EL (cell line): ENCODE measurements at places on chromosomes 2 and 18.

GRCh38 chr18:7566567-7567473, at the start of gene PTPRM:
PTPRM (plus strand) TSS chr18:7567316; CDS start chr18:7567819, 503 bp downstream.
- peak; percentile 87 for DNase-seq

GRCh38 chr18:61975526-61976326, 82.9 kb upstream of the RNF152 start:
- DNase-seq, result no peak

GRCh38 chr2:124911560-124911959, 886.5 kb downstream of the CNTNAP5 start:
- no peak for DNase-seq

- no peak for DNase-seq
Measured at GRCh38 chr2:159218389-159218788, 68.1 kb downstream of the WDSUB1 start.

- peak; percentile 21 for DNase-seq
Measured at GRCh38 chr2:219071131-219071816, 10.6 kb upstream of the IHH start.

DNA sequence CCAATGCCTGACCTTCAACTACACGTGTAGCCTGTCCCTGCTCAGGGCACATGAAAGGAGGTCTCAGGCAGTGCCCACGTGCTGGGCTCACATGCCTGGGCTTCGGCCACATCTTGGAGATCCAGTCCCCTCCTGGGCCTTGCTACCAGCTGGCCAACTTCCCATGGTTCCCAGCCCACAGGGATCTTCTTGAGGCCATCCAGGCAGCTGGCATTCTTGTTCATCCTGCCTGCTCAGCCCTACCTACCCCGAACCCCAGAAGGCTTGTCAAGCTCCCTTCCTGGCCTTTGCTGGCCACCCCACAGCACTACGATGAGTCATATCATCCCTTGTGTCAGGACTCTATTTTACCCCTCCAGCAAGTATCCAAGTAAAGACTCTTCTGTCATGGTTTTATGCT, 97.1 kb downstream of the ZBTB7C start:
- no peak for DNase-seq

GRCh38 chr2:229401171-229401865, 130.2 kb upstream of the PID1 start:
- no peak for DNase-seq

DNA sequence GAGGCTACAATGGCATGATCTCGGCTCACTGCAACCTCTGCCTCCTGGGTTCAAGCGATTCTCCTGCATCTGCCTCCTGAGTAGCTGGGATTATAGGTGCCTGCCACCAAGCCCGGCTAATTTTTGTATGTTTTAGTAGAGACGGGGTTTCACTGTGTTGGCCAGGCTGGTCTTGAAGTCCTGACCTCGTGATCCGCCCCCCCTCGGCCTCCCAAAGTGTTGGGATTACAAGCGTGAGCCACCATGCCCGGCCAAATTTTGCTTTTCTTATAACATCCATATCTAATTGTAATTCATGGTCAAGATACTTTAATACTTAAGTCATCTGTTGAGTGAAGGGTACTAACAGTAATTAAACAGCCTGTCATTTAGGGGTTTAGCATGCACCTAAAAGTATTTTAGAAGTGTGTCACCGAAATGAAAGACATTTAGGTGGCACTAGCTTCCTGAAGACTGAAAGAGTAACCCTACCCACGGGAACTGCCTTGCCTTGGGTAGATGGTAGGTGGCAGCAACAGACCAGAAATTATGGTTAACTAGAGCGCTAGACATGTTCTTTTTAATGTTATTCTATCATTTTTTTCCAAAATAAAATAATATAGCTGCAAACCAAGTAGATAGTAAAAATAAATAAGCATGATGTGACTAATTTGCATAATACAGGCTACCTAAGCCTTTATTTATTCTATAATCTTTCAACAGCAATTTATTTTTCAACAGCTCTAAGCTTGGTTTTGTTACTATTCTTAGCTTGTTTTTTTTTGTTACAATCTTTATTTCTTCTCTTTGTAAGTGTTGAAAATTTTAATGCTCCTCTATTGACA, 8.6 kb upstream of the ACYP2 start:
- DNase-seq, result peak; percentile 53

DNA sequence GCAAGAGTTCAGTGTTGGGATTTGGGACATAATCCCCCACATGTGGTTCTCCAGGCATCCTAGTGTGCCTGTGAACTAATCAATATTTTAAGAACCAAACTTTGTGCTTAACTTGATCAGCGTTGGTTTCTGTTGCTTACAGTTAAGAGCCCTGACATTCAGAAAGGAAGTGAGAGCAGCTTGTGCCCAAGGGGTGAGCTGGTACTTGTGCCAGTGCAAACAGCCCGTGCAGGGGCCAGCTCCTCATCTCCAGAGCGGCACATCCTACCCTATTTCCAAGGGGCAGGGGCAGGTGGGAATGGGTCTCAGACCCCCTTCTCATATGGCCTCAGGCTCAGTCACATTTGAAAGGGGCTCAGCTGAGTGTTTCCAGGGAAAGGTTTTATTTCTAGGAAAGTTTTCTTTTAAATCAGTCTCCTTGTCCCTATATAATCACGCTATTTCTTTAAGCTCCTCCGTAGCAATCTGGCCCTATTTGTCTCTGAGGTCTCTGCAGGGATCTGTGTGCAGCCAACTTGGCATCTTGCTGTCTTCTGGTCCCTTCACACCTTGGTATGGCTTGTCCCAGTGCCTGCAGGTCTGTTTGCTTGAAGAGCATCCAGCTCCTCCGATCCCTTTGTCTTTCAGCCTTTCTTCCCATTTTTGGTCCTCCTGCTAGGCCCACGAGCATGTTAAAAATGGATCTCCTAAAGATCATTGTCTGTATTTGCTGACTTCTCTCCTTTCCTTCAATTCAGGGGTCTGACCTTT, 358.9 kb downstream of the HRH4 start:
- DNase-seq, result no peak

- DNase-seq, result no peak
Measured at GRCh38 chr18:36821681-36822080, 7.1 kb downstream of the TPGS2 start.

DNA sequence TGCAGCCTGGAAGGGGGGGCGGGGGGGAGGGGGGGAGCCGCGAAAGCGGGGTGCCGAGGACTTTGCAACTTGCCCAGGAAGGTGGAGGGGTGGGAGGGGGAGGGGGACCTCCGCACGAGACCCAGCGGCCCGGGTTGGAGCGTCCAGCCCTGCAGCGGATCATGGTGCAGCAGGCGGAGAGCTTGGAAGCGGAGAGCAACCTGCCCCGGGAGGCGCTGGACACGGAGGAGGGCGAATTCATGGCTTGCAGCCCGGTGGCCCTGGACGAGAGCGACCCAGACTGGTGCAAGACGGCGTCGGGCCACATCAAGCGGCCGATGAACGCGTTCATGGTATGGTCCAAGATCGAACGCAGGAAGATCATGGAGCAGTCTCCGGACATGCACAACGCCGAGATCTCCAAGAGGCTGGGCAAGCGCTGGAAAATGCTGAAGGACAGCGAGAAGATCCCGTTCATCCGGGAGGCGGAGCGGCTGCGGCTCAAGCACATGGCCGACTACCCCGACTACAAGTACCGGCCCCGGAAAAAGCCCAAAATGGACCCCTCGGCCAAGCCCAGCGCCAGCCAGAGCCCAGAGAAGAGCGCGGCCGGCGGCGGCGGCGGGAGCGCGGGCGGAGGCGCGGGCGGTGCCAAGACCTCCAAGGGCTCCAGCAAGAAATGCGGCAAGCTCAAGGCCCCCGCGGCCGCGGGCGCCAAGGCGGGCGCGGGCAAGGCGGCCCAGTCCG, 540 bp downstream of the SOX11 start:
- DNase-seq, result no peak

GRCh38 chr2:53183581-53183980, 584.0 kb upstream of the CHAC2 start:
- DNase-seq, result no peak

DNA sequence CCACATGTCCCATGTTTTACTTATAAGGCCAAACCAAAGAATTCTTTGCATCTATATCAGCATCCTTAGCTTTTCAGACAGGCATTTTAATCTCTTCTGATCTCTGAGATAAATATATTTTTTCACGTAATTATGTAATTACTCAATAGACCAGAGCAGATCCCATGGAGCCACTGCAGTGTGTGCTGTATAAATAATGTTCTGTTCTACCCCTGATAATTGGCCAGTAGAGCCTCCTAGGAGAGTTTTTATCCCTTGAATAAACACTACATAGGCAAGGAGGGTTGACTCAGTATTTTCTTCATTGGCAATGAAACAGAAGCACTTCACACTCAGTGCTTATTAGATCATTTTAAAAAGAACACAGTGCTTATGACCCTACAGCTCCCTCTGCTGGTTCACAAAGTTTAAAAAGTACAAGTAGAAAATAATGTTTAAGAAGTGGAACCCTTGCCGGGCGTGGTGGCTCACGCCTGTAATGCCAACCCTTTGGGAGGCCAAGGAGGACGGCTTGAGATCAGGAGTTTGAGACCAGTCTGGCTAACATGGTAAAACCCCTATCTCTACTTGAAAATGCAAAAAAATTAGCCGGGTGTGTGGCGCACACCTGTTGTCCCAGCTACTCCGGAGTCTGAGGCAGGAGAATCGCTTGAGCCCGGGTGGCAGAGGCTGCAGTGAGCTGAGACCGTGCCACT, 91.9 kb downstream of the PPP1R1C start:
- peak; percentile 83 for DNase-seq

DNA sequence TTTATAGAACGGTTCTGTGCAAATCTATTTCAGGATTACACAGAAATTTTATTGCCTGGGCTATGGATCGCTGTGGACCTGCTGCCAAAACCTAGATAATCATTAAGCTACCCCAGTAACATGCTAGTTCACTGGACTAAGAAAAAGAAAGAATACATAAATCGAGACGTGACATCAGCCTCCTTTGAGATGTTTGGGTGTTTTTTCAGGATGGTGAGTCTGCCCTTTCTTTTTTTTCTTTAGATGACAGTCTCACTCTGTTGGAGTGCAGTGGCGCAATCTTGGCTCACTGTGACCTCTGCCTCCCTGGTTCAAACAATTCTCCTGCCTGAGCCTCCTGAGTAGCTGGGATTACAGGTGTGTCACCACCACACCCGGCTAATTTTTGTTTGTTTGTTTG, 52.0 kb downstream of the FHOD3 start:
- DNase-seq, result no peak

DNA sequence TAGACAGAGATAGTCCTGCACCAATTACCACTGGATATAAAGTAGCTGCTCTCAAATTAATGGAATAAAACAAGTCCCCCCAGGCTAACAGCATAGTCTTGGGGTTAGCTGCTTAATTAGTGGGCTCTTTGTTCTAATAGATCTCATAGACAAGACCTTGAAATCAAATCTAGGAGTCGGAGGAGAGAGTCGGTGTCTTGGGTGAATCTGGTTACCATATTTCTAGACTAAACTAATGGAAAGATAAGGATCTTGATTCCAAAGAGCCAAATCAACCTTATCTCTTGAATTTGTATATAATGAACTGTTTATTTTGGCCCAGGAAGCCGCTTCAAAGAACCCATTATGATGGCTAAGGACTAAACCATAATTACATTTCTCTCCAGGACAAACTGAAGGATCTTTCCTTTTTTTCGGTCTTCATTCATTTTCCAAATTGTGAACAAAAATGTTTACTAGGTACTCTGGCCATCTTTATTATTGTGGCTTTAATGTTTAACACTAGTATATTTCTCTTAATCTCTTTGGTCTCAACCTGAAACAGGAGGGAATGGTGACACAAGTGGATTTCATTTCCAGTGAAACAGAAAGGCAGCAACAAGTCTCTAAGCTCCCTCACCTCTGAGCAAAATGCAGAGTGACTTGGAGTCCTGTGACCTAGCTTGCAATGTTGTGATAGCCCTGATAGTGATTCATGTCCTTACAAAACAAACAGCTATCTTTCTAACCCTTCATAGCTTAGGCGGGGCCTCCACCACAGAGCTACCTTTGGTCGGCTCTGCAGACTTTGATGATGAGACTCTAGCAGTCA, 137.9 kb upstream of the PARD3B start:
- peak; percentile 20 for DNase-seq

DNA sequence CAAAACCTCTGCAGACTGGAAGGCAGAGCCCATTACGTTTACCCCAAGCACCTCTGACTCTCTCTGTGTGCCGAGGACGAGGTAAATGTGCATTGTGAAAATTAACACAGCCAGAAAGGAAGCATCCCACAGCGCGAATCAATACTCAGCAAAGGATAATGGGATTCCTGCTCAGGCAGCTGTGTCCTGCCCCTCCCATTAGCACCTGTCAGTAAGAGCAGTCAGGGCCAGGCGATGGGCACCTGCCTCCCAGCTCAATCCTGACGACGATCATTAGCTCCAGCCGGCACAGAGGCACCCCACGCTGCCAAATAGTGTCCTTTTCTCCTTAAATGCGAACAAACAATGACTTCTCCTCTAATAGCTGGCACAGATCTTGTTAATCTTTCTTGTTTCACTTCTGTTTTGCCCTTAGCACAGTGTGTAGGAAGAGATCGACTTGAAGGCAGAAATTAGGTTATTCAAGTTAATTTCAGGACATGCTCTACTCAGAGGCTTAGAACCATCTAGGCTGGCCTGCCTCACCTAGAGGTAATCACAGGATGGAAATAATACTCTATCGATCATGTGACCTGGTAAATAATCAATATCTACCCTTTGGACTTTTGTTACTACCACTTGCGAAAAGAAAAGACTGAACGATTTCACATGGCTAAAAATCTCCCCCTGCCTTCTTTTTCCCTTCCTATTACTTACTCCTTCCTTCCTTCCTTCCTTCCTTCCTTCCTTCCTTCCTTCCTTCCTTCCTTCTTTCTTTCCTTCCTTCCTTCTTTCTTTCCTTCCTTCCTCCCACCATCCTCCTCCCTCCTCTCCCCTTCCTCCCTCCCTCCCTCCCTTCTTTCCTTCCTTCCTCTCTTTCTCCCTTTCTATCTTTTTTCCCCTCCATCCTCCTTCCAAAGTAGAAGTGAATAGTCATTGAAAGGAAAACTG, 487.9 kb upstream of the ID2 start:
- no peak for DNase-seq

GRCh38 chr2:239457586-239458445, 57.0 kb upstream of the HDAC4 start:
- DNase-seq, result no peak

- DNase-seq, result no peak
Measured at GRCh38 chr2:136175466-136175865, 57.5 kb upstream of the CXCR4 start.

GRCh38 chr2:204477358-204477950, 67.8 kb upstream of the PARD3B start:
- DNase-seq, result no peak

DNA sequence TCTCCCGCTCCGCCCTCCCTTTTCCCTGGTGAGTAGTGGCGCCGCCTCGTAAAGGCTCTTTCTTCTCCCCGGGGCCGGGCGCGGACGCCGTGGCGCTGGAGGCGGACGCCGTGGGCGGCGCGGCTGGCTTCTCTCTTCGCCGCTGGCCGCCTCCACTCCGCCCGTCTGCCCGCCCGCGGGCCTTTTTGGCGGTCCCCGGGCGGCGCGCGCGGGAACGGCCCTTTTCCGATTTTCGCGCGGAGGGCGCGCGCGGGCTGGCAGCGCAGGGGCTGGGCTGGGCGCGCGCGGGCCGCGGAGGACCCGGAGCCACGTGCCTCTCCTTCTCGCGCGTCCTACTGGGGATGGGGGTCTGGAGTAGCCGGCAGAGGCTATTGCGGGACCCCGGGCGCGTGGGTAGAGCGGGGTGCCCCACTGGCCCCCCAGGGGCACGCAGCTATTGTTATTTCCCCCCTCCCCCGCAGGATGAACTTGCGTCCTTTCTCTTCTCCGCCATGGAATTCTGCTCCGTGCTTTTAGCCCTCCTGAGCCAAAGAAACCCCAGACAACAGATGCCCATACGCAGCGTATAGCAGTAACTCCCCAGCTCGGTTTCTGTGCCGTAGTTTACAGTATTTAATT, 472 bp downstream of the SLC20A1 start:
- no peak for DNase-seq

GRCh38 chr18:23727707-23728493, 38.6 kb downstream of the LAMA3 start:
- DNase-seq, result no peak

- DNase-seq, result peak; percentile 85
Measured at GRCh38 chr18:22348521-22349316, 69.0 kb downstream of the CTAGE1 start.
